Activated CD8-positive, alpha-beta memory T cell treated with anti-CD3 and anti-CD28 coated beads, Interleukin-2, amount 10 ng/mL, durations not matched to agents 7 days and 5 days (primary cell): ENCODE measurements at places on chromosomes 7 and 10.

- DNase-seq = no peak
Measured at GRCh38 chr7:30862995-30863705, 48.5 kb upstream of the AQP1 start.

DNA sequence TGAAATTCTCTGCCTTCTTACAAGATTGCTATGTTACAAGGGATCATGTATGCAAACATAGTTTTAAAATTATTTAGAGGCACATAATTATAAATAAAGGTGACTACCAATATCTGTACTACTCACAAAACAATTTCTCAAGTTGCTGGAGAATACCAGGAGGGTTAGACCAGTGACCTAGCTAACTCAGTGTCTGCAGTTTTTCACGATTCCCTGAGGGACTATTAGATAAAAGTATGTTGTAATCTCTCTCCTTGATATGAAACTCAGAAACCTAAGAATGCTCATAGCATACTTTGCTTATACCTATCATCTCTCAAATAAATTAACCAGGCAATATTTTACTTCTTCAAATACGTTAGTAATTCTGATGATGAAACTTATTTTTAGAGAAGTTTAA, 534.0 kb upstream of the ANKRD30A start:
- no peak for DNase-seq

DNA sequence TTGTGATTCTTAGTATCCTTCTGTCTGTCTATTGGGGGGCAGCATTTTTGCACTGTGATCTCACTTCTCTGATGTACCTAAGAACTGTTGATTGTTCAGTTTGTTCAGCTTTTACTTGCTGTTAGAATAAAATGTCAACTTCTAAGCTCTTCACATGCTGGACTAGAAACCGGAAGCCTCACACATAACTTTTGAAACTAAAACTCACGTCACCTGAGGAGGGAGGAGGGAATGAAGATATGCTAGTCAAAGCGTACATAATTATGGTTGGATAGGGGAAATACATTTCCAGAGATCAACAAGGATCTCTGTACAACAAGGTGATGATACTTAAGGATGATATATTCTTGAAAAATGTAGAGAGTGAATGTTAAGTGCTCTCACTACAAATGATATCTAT, 609.7 kb downstream of the INHBA start:
- DNase-seq = no peak

DNA sequence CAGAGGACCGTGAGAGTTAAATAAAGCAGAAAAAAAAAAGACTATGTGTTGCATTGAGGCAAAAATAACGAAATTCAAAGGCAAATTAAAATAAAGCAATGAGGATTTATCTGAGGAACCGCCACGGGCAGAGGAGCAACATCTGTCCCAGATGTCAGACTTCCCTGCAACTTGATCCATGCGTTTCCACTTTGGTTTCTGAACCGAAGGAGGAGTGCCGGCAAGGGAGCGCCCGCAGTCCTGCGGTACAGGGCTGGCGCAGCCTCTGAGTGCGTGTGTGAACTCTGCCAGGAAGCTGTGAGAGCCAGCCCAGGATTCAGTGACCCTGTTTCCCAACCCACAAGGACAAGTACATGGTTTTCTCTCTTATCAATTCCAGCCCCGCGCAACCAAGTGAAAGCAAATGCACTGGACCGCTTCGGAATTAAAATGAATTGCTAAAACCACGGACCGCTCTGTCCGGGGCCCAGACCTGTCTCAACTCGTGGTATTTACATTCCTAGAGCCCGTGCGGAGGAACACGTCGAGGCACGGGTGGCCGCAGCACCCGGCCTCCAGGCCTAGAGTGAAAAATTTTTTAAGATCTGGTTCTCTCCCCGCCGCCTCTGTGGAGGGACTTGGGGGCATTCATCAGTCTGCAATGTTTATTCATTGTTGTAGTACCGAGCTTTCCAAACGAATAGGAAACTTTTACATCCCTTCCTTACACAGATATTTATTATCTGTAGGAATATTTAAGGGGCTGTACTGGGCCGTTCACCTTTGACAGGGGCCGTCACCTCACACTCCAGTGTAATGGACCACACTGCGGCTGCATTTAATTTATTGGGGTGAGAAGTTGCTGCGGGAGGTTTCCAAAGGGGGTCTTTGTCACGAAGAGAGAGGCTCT, 291.5 kb upstream of the NFE2L3 start:
- DNase-seq = no peak
